ENCODE measurements at places on chromosomes 2 and 18. TPM values are rescaled to one million over a fixed set of nuclear protein-coding genes. Genes with fewer than 3 reads are reported as not detected.

Gene XDH
- 1.1 TPM for total RNA-seq

Gene DUSP19
- total RNA-seq = 0.45 TPM

Gene MDH1B
- total RNA-seq = 1.9 TPM

Gene PPP4R1
- total RNA-seq = 39.3 TPM

Gene NYAP2
- total RNA-seq = not detected

Gene RTP5
- not detected for total RNA-seq

Gene UNC80
- not detected for total RNA-seq

Gene UGT1A5
- not detected for total RNA-seq

Gene C1QL2
- total RNA-seq = 0.53 TPM

Gene ARHGAP15
- not detected for total RNA-seq

Gene NDUFB3
- 141 TPM for total RNA-seq

Gene VAMP5
- total RNA-seq = not detected
